ENCODE measurements at places on chromosomes 3 and 15.

GRCh38 chr3:170044795-170045244 lies 7.0 kb downstream of the GPR160 start:
- DNase-seq: no peak

DNA sequence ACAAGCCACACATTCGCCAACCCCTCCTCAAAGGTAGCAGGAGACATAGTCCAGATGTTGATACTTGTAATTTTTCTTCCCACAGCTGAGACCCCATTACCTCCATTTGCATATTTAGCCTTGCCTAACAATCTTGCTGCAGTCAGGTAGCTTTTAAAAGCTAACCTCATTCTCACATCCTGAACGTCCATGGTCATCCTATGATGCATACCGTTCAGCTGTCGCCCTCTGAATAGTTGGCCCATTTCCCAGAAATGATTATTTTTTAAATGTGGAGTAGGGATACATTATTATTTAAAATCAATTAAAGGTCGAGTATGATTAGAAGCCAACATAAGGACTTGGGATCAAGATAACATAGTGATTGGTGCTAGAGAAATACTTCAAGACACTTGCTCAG lies 165.0 kb downstream of the MEX3B start:
- DNase-seq: no peak

GRCh38 chr15:60906146-60906674 lies 322.9 kb downstream of the RORA start:
- DNase-seq: no peak

- DNase-seq: no peak
These were observed 48.9 kb upstream of the ACTL6A start for GRCh38 chr3:179513862-179514261.

DNA sequence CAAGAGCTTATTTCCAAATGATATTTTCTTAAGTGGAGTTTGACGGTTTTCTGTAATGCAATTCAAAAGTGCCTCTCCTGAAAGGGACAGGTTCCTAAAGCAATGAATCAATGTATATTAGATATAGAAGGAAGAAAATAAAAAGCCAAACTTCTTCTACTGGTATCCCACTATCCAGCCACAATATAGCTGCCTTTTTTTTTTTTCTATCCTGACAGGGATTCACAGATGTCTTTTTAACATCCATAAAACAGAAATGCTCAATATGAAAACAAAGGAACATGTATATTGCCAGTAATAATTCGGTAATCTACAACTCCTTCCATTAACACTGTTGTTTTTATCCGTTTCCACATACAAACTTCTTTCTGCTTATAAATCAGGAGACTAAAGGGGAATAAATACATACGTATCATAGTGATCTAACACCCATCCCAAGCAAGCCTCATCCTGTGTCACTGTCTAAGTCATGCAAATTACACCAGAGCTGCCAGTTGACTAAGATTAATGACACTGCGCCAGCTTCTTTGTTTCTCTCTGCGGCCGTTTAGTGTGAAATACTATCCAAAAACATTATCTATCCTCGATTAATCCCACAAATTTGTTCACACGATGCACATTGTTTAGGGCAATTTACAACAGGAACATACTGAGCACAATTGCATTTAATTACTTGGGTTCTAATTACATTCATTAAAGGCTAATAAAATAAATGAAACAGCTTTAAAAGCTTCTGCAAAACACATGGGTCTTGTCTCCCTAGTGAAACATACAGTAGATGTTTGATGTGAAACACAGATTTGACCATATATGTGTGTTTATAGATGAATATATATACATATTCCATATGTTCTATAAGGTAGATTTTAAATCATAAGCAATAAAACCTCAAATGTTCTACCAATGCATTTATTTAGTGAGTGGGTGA lies 51.9 kb upstream of the CDIN1 start:
- no peak for DNase-seq
